ENCODE measurements at places on chromosomes 2 and 18.

DNA sequence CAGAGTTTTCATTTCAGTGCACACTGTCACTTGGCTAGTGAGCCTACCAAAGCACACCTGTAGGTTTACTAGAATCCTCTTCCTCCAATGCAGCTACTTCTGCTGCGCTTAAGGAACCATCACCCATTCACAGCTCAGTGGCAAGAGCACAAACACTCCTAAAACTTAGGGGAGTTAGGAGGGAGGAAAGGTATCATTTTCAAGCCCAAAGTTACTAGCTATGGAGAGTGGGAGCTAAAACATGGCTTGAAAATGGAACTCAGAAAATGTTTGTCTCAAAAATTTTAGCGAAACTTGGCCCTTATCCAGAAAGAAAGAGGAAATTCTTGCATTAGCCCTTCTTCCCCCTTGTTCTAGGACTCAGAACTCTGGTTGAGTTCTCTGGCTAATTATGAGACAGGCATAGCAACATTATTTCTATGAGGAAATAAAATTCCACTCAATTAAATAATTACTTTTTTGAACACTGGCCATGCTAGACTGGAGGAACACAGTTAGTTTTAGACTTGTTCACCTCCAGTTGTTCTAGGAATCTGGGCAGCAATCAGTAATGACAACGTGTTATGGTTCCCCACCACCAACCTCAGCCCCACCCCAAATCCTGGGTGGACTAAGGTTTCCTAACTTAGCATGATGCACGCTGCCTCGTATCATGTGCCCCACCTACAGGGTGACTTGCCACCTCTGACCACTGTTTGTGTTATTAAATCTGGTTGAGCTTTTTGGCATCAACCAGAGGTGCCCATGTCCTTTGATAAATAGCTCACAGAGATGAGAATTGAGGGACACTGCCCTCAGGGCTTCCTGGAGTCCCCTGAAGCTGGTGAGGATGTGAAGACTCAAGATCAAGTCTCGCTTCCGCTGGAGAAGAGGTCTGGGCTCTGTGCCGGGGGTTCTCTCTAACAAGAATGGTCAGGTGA is 32.8 kb downstream of the LPIN2 start:
- DNase-seq = no peak

DNA sequence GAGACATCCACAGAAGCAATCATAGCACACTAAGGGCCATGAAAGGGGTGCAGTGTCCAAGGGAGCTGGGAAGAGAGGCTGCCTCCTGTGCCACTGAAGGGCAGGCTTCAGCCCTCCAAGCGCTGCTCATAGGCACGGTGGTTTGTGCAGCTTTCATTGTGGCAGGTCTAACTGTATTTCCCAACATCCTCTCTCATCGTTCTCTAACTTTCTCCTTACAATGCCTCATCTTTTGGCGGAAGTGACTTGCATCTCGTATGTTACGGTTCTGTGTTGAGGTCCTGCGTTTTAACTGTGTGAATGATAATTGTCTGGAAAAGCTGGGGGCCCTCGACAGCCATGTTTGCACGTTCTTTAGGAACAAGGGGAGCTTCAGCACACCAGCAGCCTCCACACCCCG is 213.9 kb downstream of the GBX2 start:
- DNase-seq = no peak

- no peak for DNase-seq
These were observed 323.6 kb upstream of the HS6ST1 start for GRCh38 chr2:128642316-128642715.

DNA sequence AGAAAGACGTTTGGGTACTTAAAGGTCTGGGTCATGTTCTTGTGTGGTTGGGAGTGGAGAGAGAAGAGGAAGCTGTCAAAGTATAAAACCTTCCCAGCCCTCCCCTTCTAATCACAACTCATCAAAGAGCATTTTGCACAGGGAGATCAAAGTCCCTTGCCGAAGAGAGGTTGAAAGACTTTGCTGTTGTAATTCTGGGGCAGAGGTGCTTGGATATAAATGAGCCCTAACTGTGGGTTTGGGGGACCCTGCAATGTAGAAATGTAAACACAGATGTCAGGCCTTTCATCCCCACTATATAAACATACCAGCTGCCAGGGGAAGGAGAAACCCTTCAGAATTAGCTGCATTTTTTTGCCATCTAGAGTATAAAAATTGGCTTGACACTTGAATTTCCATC is 182.1 kb downstream of the ETAA1 start:
- DNase-seq = no peak

DNA sequence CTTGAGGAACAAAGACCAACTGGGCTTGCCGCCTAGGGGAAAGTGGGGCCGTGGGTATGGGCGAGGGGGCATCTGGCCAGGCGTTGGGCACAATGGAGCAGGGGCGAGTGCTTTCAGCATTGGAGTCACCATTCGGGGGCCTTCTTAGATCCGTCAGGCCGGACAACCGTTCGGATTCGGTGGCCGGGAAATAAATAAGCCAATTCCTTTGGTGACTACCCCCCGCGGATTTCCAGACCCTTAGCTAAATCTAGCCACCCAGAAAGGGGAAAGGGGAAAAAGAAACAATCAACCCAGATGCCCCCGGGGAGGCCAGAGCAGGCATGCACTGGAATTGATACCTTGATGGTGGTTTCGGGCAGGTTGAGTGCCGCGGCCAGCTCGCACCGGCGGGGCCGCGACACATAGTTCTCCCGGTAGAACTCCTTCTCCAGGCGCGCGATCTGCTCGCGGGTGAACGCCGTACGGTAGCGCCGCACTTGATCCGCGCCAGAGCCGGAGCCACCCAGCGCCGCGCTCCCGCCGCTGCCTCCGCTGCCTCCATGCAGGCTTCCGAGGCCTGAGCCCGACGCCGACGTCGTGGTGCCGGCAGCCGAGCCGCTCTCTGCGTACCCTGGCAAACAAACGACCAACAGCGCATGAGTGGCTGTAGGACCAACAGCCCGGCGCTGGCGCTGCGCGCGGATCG is 1.8 kb downstream of the EVX2 start:
- DNase-seq = no peak

DNA sequence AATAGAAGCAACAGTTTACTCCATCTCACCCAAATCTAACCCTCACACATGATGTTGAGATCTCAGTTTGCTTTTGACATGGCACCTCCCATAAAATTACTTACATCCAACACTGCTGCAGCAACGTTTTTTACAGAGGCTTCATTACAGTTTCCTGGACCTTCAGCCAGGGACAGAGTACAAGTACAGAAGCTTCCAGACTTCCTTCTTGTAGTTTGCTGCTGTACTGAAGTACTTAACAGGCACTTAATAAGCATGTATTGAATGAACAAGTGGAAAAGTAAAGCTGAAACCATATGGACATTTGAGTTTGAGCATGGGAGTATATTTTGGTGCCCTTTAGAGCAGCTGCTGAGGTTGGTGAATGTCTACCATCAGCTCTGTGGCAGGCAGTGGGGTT is 514.2 kb downstream of the PTPRM start:
- no peak for DNase-seq

DNA sequence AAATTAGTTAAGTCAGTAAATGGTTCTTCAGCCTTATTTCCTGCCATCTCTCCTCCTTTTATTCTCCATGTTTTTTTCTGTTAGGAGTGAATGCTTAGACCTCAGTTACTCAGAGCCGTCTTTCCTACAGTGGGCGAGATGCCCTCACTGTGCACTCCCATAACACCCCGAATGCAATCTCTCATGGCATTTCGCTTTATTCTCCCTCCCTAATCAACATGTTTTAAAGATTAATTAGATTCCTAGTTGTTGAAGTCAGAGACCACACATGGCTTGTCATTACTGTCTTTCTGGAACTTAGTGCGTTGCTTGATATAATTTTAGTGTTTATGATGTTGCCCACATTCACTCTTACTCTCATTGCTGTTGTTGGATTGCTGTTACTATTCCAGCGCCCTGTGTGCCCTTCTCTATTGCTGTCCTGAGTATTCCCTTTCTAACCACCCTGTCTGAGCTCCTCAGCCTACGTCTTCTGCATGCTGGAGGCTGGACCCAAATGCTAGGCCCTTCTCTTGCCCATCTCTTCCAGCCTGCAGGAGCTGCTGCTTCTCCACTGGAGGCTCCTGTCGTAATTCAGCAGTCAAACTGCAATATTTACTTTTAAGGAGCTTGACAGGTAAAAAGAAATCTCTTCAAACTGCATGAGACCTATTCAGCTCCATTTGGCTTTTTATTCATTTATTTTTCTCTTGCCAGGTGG is 99.3 kb downstream of the MAP2 start:
- DNase-seq = no peak

DNA sequence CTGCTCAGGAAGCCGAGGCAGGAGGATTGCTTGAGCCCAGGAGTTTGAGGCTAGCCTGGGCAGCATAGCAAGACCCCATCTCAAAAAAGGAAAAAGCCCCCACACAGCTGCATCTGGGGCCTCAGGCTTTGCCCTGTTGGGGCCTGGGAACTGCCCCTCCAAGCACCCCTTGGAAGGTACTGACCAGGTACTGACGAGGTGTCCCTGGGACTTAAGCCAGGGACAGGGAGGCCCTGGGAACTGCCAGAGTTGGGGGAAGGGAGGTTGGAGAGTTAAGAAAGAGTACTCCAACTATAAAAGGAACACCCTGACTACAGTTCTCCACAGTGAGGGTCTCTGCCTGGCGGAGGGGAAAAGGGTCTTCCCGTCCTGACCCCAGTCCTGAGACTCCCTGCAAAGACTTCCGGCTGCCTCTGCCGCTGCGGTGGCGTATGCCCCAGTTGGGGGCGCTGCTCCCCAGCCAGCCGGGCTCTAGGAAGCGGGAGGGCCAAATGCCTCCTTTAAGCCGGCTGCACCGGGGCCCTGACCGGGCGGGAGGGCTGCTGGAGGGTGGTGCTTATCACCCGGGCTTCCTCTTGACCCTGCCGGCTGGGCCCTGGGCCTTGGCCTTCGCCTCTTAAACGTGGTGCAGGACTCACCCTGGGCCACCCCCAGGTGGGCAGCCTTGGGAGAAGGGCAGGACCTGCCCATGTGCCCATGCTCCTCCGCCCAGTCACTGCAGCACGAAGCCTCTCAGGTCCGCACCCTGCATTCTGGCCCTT is 12.8 kb downstream of the SLC30A3 start:
- no peak for DNase-seq

DNA sequence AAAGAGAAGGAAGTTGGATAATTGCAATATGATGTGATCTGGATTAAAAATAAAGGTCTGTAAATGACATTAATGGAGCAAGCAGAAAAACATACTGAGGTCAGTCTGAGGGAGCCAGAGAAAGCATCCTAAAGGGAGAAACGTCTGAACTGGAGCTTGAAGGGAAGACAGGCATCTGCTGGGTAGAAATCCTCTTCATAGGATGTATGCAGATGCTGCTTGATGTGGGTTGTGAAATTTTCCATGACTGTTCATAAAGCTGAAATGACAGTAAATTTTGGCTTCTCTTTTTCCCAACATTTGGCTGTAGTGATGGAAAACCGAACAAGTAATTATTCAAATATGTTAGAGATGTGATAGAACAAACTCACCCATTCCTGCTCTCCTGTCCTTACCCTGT is 287.6 kb downstream of the CAMKMT start:
- DNase-seq = no peak

GRCh38 chr2:226286916-226287315 is 512.7 kb downstream of the IRS1 start:
- DNase-seq = no peak

DNA sequence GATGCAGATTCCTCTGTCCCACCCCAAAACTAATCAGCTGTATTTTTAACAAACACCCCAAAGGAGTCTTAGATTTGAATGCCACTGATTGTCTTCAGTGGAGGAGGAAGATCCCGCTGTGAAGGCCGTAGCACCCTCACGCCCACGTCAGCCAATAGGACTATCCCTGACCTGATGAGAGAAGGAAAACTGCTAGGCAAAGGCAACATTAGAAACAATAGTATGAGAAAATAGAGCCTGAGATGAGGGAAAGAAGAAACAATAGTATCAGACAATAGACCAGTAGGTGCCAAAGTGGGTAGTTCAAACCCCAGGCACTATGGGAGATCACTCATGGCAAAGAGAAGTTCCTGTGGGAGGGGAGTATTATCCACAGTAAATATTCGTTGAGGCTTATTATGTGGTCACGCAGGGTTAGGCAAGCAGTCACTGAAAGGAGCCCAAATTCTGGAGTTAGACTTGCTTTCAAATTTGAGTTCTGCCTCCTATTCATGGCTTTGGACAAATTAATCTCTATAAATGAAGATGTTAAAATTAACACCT is 2.8 kb downstream of the PCBP1 start:
- DNase-seq = no peak

DNA sequence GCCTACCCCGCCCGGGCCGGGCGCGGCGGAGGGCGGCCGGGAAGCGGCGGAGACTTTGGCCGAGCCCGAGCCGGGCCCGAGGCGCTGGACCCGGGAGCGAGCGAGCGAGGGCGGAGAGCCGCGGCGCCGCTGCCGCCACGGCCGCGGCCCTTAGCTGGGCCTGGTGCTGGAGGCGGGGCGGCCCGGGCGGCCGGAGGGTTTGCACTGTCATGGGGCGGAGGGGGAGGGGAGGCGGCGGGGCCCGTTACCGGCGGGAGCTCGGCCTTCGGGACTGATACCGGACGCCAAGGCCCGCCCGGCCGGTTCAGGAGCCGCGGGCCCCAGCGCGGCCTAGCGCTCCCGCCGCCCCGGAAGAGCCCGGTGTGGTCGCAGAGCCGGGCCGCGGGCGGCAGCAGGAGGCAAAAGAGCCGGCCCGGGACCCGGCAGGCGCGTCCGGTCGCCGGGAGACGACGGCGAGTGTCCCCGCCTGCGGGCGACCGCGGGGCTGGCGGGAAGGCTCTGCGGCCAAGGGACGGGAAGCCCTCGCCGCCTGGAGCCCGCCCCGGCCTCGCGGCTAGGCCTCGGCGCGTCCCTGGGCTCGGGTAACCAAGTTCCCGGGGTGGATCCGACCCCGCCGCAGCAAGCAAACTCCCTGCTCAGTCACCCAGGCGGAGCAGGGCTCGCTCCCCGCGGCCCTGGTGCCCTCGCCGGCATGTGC is 697 bp downstream of the KCMF1 start:
- DNase-seq = no peak

DNA sequence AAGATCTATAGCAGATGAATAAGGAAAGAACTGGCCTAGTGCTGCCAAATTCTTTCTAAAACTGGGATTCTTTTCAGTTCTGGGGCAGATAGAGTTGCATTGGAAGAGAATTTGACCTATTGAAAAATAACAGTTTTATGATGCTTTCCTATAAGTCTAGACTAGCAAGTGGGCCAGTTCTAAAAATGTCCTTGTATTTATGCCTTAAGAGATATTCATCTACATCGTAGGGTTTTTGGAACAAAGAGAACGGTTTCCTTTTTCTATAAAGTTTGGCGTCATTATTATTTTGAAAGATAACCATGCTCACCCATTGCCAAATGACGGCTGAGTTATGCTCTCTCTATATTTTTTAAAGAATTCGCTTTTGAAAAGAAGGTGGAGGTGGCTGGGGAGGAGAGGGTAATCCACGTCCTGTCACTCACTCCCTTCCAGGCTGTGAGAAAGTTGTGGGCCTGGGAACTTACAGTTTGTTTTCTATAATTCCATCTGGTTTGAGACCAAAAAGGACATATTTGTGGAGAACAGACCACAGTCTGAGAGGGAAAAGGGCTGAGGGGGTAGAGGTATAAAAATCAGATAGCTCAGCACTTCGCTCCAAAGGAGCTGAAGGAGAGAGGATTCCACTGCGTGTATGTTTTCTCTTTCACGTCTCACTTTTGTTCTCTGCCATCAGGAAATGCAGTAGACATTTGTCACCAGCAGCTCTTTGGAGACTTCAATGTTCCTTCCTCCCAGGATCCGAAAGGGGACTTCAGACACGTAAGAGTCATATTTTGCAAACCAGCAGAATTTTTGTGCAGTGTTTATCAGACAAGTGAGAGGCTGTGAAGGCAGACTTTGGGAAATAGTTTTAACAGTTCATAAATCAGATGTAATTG is 281.9 kb upstream of the FN1 start:
- no peak for DNase-seq
